Activated CD4-positive, CD25-positive, alpha-beta regulatory T cell treated with anti-CD3 and anti-CD28 coated beads, Interleukin-2, amount 50 U/mL, for 72 hours (primary cell): ENCODE measurements at places on chromosomes 3 and 15.

DNA sequence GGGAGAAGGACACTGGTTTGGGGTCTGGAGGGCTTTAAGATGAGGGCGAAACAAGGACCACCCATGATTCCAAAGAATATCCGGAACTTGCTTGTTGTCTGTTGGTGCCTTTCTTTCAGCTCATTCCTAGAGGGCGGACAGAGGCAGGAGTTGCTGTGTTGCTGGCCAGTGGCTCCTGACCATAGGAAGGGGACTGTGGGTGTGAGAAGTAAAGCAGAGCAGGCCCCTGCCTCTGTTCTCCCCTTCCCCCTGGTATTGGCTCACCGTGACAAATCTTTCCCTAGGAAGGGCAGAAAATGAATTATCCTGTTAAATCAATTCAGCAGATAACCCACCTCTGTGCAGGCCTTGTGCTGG lies 89.1 kb downstream of the LIPC start:
- DNase-seq = no peak

- DNase-seq = no peak
These were observed 40.1 kb upstream of the SEMA4B start for GRCh38 chr15:90160781-90161727.

- DNase-seq = no peak
These were observed 39.6 kb downstream of the MLH1 start for GRCh38 chr3:37032961-37033360.

- DNase-seq = no peak
These were observed 5.9 kb downstream of the FLNB start for GRCh38 chr3:58013973-58014649.

DNA sequence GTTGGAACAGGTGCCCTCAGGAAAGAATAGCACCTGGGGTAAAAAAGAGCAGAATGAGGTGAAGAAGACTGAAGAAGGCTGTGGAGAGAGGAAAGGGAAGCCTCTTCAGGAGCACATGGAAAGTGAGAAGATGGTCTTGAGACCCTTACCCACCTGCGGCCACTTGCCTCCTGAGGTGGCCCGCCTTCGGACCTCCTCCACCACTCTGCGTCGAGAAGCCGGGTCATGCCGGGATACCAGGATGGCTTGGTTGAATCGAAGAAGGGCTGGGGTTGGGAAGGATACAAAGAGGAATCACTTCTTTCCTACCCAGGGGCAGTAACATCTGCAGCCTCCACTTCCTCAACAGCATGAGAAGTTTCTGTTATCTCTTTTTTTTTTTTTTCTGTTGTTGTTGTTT lies 3.0 kb downstream of the LPCAT4 start:
- DNase-seq = no peak

GRCh38 chr15:94002041-94002440 lies 229.3 kb upstream of the MCTP2 start:
- DNase-seq = no peak

- DNase-seq = no peak
These were observed 392.2 kb downstream of the KCNH8 start for GRCh38 chr3:19540464-19540863.

DNA sequence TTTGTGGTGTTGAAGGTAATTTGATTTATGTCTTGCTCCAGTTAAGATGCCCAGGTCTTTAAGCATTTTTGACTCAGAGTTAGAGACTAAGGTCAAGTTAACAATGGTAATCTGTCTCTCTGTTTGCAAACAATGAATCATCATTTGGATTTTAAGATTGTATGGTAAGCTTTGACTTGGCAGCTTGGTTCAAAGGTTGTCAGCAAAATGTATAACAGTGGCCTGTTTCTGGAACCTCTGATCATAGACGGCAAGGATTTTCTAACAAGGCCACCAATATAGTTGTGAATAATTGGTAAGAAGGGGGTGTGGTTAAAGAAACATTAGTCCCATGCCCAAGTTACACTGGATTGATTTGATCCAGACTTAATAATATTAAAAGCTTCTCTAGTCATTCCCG lies 775.2 kb upstream of the GOLIM4 start:
- DNase-seq = no peak

DNA sequence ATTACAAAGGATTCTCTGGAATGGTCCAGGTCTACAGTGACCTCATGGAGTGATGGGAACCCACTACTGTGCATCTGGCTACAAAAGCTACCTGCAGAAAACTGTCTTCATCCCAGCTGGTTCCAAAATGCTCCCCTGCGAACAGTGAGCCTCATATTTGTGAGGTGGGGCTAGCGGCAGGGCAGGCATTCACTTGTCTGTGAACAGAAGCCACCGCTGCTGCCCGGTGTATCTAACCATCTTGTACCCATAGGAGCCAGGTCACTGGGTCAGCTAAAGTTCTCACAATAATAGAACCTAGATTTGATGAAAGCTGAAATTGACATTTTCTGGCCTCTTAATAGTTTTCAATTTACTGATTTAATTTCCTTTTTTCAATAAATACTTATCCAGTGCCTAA lies 150.7 kb downstream of the KLF13 start:
- DNase-seq = peak; percentile 18

GRCh38 chr3:137854533-137855261 lies 90.6 kb downstream of the SOX14 start:
- DNase-seq = no peak

- no peak for DNase-seq
These were observed 65.3 kb upstream of the PSMD6 start for GRCh38 chr3:64088408-64089205.

- DNase-seq = no peak
These were observed 32.8 kb upstream of the SSR3 start for GRCh38 chr3:156587760-156588069.

DNA sequence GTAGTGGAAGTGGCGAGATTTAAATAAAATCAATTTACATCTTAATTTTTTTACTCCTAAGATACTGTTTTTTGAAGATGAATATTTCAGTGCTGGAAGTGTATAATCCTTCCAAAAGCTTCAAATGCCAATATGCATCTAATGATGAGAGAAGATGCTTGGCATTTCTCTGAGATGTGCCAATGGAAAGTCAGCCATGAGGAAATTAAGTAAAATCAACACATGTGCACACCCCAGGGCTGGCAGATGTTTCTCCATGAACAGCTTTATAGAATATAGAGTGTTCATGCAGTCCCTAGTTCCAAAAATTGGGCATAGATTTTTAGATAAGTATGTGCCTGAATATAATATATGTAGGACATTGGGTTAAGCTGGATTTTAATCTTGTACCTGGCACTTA lies 90.1 kb downstream of the CPNE4 start:
- no peak for DNase-seq

DNA sequence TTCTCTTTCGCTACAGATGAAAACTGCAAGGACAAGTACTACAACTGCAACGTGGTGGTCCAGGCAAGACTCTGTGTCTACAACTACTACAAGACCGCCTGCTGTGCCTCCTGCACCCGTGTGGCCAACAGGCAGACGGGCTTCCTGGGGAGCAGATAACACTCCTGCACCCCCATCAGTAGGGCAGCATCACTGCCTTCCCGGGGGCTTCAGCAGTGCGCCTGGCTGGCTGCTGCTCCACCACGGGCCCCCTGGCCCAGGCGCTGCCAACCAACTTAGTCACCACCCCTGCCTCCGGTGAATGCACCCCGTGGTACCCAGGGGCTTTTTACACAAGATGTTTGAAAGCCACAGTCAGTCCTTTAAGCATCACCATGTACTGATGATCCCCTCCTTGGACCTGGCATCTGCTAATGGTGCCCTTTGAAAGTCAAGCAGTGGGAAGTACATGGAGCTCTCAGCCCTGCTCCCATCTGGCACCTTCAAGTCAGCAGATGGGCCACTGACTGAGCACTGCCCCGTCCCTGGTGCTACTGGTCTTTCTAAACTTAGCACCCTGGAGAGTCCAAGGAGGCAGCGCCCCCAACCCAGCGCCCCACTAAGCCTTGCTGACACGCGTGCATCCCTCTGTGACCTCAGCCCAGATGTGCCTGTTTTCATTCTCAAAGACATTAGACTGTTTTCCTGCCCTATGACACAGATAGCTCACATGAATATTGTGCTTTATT lies 33.0 kb upstream of the NR2E3 start:
- no peak for DNase-seq

DNA sequence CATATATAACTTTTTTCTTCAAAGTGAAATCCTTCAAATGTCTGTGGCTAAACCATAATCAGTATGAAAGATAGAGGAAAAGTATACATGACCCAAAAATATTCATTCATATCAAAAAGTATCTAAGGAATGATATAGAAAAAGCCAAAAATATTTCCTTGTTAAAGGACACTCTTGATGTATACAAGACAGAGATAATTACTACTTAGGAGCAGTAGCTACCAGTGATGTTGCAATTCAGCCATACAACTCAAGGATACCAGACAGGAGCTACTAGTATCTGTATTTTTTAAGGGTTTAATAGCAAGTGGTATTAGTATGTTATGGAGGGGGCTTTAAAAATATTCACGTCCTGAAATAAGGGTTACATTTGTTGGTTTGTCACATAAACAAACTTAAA lies 37.0 kb downstream of the FBXL22 start:
- no peak for DNase-seq

DNA sequence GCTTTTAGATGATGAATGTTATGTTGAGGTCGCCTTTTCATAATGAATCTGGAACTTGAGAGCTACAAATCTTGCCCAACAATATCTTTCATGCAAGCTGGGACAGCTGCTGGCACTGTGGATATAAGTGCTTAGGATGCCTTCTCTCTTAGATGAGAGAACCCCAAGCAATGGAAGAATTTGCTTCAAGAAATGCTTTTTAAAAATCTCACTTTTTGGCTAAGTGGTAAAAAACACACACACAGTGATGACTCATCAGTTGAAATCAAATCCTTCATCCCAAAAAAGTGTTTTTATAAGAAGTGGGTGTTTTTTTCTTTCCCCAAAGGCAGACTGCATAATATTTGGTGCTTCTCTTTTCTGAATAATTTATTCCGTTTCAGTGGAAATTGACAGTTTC lies 38.4 kb upstream of the GALNT15 start:
- DNase-seq = no peak

DNA sequence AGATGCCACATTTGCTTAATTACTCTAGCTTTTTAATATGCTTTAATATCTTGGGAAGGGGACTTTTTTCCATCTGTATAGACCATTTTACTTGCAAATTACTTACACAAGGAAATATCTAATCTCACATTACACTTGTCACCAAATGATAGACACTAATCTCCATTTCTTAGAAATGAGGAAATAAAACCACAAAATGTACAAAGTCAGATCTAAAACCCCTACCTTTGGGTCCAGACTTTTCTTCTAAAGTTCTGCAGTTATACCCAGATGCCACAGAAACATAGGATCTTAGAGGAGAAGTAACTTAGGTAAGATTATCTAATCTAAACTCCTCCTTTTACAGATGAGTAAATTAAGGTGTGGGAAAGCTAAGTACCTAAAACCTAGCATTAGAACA lies 44.3 kb downstream of the CD200R1L start:
- no peak for DNase-seq

DNA sequence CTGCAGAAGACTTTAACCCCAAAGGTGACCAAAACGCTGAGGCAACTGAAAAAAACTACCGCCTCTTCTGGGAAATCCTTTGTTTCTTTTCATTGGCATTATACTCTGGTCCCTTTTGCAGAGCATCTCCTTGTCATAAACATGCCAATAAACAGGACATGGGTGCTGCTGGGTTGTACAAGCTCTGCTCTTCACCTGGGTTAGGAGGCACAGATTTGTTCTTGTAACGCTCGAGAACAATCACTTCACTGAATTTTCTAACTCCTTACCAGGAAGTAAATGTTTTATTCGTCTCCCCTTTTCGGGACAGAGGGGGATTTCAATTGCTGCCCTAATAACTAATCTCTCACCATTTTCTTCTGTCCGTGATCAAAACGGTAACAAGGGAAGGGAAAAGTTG lies 1.3 kb downstream of the PLCH1 start:
- DNase-seq = no peak

DNA sequence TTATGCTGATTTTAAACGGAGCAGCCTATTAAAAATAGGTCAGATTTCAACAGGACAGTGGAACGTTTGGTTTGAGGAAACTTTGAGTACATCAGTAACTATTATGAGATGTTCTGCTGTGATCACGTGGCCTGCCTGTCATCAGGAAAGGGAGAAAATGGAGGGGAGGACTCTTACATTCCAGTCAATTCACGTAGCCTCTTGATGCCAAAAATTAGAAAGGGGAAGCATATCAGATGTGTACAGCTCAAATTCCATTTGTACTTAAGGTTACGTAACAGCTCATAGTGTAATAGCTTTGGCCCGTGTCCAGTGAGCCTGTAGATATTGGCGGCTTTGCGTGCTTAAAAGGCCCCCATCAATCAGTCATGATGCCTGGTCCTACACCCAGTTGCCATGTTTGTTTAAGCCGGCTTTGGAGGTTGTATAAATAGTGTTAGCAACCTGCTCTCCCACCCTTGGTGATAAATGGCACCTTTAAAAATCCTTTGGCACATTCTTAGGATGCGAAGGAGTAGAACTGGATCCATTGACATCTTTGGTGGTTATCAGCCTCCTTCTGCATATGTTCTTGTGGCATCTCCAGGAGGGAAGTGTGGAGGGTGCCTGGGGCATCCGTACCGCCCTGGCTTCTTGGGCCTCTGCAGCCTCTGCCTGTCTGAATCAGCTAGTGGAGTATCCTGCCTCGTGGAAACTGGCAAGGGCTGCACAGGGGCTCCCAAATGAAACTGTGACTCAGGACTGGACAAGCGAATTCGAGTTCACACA lies 163.9 kb downstream of the THSD4 start:
- DNase-seq = no peak

DNA sequence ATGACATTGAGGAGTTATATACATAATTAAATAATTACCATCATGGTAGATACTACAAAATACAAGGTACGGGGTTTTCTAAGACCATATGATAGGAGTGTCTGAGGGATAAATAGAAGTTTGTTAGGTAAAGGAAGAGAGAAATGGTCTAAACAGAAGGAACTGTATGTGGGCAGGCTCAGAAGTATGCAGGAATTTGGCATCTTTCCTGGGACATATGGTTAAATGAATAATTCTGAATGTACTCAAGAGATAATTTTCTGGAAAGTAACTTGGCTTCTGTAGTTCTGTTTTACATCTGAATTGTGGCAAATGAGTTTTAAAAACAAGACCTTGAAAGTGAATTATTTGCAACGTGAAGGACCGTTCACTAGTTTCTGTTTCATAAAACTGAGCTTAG lies 17.5 kb downstream of the LMCD1 start:
- DNase-seq = no peak

GRCh38 chr3:71132995-71133730 lies 450.4 kb downstream of the FOXP1 start:
- DNase-seq = no peak

GRCh38 chr15:42279234-42279723 lies 6.0 kb upstream of the TMEM87A start:
- no peak for DNase-seq

GRCh38 chr15:65184305-65184867 lies 756 bp downstream of the CLPX start:
- peak; percentile 53 for DNase-seq

- no peak for DNase-seq
These were observed 83.6 kb upstream of the MBNL1 start for GRCh38 chr3:152184971-152185686.

- no peak for DNase-seq
These were observed 328.2 kb downstream of the SHQ1 start for GRCh38 chr3:72519946-72520604.
